ENCODE measurements at places on chromosomes 6 and 20. TPM values are rescaled to one million over a fixed set of nuclear protein-coding genes. Genes with fewer than 3 reads are reported as not detected.

GPX5 gene
- total RNA-seq: not detected

FABP7 gene
- not detected for total RNA-seq

GRCh38 chr6:20840675-20841074 lies 306.4 kb downstream of the CDKAL1 start:
- no peak for DNase-seq

GRCh38 chr6:110708295-110708950 lies 106.8 kb downstream of the CDK19 start:
- DNase-seq: no peak

GRCh38 chr20:61912665-61913422 lies 152.8 kb downstream of the TAF4 start:
- DNase-seq: peak; percentile 6

GRCh38 chr6:34288581-34288980 lies 39.8 kb upstream of the SMIM29 start:
- no peak for DNase-seq

- peak; percentile 75 for DNase-seq
Observed at GRCh38 chr6:36962874-36963273, 8.3 kb downstream of the PI16 start.

- DNase-seq: no peak
Observed at GRCh38 chr6:4153514-4153985, 18.2 kb upstream of the ECI2 start.

SAPCD1 gene
- total RNA-seq: 0.47 TPM

GRCh38 chr6:83193747-83194566 lies 800 bp downstream of the RWDD2A start:
- peak; percentile 68 for DNase-seq

DNA sequence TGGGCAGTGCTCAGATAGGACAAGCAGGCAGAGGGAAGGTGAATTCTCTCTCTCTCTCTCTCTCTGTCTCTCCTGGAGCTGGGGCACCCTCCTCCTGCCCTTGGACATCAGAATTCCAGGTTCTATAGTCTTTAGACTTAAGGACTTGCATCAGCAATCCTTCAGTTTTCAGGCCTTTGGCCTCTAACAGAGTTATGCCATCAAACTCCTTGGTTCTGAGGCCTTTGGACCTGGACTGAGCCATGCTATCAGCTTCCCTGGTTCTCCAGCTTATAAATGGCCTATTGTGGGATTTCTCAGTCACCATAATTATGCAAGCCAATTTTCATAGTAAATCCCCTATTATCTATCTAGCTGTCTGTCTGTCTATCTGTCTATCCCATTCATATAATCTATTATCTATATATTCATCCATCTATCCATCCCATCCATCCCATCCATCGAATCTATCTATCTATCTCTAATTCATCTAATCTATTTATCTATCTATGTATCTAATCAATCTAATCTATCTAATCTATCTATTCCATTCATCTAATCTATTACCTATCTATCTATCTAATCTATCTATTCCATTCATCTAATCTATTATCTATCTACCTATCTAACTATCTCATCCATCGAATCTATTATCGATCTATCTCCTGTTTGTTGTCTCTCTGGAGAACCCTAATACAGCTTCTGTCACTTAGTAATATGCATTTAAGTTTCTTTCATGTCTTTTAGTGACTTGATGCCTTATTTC lies 48.2 kb upstream of the HIVEP1 start:
- no peak for DNase-seq

DNA sequence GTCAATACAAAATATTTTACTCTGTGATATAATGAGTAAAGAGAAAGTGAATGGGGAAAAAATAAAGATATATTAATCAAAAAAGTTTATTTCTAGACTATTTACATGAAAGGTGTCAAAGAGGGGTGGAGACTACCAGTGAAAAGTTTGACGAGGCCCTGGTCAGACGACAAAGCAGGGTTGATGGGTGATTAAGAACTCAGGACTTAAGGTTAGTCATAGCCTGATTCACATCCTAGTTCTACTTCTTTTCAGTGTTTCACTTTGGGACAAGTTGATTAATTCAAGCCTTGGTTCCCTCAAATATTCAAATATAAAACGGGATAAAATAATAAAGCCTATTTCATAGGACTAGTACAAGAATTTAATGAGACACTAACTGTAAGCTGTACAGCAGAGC lies 178.2 kb upstream of the HS3ST5 start:
- DNase-seq: no peak

ZBP1 gene
- 0.15 TPM for total RNA-seq

GRCh38 chr6:11822346-11822745 lies 43.7 kb upstream of the ADTRP start:
- DNase-seq: no peak

- DNase-seq: no peak
Observed at GRCh38 chr20:19952392-19952791, 64.8 kb upstream of the NAA20 start.

- DNase-seq: no peak
Observed at GRCh38 chr6:122624853-122625252, 14.6 kb downstream of the PKIB start.

DNA sequence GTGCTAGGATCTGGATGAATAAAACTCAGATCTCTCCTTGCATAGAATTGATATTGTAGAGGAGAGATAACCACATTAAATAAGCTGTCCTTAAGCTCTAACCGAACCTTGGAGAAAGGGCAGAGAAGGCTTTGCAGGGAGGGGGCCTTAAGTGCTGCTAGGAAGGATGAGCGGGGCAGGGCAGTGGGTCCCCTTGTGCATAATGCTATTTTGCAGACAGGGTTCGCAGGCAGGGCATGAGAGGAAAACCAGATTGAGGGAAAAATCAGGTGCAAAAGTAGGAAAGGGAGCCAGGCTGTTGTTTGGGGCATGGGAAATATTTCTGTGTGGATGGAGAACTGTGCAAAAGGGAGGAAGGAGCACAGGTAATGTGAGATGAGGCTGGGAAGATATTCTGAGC lies 383.0 kb upstream of the JARID2 start:
- DNase-seq: no peak

TREML2 gene
- total RNA-seq: not detected

DNA sequence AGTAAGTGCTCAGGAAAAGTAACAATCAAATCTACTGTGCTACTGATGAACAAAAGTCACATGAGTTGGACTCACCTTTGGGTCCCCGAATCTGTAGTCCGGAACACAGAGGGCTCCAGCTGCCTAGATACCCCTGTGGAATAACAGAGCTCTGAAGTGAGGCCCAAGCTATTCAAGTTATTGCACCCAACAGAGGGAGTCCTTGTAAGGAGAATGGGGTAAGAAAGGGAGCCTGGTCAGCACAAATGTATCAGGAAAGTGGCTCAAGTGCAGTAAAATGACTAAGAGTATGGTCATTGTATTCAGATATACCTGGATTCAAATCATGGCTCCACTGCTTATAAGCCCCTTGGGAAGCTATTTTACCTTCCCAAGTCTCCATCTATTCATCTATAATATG lies 20.9 kb downstream of the EDN1 start:
- no peak for DNase-seq

- no peak for DNase-seq
Observed at GRCh38 chr6:13278991-13279390, 49.3 kb downstream of the TBC1D7 start.

KCNK16 gene
- total RNA-seq: not detected

KIAA0408 gene
- total RNA-seq: 2.4 TPM

GRCh38 chr6:156719720-156720563 lies 57.2 kb upstream of the ARID1B start:
- peak; percentile 98 for DNase-seq

GRCh38 chr20:24448170-24448569 lies 21.3 kb upstream of the SYNDIG1 start:
- no peak for DNase-seq

DNA sequence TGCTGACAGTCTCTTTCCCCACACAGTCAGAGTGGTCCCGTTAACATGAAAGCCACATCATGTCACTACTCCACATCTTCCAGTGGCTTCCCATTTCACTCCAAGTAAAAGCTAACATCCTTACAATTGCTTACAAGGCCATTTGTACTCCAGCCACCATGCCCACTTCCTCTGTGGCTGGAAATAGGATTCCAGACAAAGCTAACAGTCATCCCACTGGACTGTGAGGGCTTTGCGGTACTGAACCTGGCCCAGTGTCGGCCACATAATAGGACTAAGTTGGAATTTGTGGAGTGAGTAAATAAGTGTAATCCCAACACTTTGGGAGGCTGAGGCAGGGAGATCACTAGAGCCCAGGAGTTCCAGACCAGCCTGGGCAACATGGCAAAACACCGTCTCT lies 10.9 kb downstream of the CCM2L start:
- no peak for DNase-seq

PRRT1 gene
- total RNA-seq: 0.27 TPM

TNFRSF6B gene
- 0.64 TPM for total RNA-seq

DNA sequence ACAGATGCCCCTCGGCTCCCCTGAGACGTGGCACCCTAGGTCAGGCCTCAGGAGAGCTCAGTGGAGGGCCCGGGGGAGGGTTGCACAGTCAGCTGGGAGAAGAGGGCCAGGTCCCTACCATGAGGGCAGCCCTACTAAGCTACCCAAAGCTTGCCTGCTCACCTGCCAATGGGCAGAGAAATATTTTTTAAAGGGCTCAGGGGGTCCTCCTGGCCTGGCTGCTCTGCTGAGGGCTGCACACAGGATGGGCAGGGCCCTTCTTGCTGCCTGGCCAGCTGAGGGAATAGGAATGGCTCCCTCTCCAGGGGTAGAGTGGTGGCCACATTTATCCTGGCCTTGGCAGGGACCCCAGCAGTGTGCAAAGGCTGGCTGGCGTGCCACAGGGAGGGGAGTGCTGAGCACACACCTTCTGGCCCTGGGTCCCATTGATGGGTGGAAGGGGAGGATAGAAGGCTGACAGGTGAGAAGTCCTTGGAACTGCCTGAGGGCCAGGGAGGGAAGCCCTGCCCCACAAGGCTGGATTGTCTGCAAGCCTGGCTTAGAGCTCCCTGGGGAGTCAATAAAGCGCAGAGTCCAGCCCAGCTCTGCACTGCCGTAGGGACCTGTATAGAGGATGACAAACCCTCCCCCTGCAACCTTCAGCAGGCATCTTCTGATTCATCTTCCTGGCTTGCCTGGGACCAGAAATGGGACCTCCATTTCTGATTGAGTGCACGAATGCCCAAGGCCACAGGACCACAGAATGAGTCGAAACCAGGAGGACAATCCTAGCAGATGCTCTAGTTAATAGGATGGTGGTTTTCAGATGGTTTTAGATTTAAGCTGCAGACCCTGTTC lies 62.1 kb downstream of the NOL4L start:
- DNase-seq: peak; percentile 18

DNA sequence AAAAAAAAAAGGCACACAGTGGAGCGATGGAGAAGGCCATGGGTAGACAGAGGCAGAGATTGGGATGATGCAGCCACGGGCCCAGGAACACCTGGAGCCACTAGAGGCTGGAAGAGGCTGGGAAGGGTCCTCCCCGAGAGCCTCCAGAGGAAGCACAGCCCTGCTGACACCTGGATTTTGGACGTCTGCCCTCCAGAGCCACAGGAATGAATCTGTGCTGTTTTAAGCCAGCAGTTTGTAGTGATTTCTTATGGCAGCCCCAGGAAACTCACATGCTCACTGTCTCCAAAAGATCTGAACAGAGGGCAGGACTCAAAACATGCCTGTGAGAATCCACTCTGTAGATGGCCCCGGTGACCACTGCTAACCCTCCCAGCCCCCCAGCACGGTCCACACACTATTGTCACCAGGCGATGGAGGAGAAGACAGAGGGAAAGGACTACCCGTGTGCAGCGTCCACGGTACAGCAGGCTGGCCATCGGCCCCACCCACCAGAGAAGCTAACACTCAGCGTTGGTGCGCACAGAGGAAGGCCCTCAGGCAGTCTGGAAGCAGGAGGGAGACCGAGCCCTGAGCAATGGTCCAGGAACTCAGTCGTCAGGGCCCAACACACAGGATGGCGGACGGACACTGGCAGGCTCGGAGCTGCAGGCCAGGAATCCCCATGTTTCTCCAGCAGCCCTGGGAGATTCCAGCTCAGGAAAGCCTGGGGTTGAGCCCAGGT lies 99.7 kb downstream of the BMP7 start:
- peak; percentile 14 for DNase-seq

MYLK2 gene
- total RNA-seq: 0.10 TPM

C20orf141 gene
- not detected for total RNA-seq

- DNase-seq: no peak
Observed at GRCh38 chr6:44869321-44869897, 458.7 kb upstream of the RUNX2 start.
